ENCODE measurements at places on chromosomes 2 and 18.

- DNase-seq, result no peak
These were observed 100.5 kb upstream of the VWC2L start for GRCh38 chr2:214310319-214310718.

GRCh38 chr18:39200153-39200552, 1634.6 kb upstream of the CELF4 start:
- no peak for DNase-seq

GRCh38 chr2:46116553-46116991, 180.6 kb upstream of the EPAS1 start:
- no peak for DNase-seq

GRCh38 chr2:71777946-71778345, 324.6 kb downstream of the DYSF start:
- no peak for DNase-seq

DNA sequence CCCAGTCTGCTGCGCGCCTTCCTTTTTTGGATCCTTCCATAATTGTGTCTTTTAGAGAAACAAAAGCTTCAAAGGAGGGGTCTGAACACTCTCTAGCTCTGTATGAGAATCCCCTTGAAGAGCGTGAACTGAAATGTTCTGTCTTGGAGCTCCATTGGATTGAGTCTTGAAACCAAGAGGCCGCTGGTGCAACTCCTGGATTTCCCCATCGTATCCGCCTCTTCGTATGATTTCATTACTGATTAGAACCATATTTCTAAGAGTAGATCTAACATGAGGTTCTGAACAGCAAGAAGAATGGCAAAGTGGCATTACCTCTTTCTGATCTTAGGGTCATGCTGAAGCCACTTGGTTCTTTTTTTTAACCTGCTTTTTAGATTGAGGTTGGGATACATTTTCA, 31.4 kb upstream of the NRP2 start:
- DNase-seq, result no peak

GRCh38 chr18:36460324-36460850, 162.9 kb downstream of the FHOD3 start:
- no peak for DNase-seq

- DNase-seq, result no peak
These were observed 27.0 kb downstream of the MRPL33 start for GRCh38 chr2:27798486-27798885.

- DNase-seq, result no peak
These were observed 109.4 kb downstream of the EPB41L3 start for GRCh38 chr18:5434425-5434824.

DNA sequence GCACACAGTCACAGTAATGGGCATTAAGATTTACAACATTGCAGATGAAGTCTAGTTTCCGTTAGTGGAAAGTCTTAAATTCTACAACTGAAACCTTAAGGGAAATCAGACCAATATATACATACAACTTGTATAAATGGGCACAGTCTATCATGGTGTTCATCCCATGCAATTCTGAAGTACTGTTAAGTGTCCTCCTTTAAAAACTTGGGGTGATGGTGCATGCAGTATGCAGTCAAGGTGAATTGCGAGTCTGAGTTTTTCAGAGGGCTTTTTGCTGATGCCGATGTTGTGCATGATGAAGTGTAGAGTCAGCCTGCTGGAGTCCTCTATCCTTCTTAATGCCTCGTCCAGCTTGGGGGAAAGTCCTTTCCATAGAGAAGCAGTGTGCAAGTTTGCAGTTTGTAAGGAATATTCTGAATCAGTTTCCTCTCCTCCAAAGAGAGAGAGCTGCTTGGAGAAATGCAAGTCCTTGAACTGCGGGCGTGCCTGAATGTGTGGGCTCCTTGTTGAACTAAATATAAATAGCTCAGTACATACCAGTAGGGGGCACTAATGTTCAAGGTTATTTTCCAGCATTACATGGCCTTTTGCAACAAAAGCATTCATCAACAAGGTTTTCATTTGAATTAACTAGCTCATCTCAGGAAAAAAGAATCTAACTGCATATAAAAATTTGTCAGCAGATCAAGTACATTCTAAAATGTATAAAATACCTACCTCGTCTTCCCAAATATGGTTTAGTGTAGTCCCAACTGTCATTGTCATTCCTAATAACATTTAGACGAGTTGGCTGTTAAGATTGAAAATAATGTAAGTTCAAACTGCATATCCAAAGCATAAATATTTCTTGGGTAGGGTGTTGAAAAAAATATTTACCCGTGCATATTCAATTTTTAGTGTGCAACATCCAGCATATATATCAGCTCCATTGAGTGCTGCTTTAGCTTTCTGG, 21.3 kb downstream of the HNRNPLL start:
- no peak for DNase-seq

GRCh38 chr2:177244244-177244771, 20.2 kb downstream of the NFE2L2 start:
- DNase-seq, result no peak
